NCI-H2081 (cell line): ENCODE measurements at places on chromosomes 5 and 9.

DNA sequence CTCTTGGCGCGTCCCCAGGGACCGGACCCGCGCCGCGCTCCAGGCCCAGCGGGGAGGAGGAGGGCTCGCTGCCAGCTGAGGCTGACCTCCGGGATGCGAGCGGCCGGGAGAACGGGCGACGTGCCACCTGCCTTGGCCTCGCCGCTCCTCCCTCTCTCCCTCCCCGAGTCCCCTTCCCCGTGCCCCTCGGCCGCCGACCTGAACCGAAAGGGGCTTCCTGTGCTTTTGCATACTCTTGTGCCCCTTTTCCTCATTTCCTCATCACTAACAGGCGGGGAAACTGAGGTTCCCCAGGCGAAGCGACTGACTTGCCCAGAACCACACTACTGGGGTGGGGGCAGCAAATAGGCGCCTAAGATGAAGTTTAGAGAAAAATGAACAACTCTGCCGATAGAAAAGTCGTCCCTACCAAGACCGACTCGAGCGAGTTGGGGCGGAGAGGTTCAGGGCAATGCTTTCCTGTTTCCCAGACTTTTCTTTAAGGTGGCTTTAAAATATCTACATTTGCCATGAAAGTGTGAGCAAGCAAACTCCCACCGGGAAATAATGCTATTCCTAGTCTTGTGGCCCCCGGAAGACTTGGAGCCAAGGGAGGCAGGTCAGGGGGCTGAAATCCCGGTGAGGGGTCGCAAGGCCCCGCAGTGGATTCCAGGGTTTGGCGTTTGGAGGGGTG lies 580 bp upstream of the DUSP1 start:
- DNase-seq, result peak; percentile 39

- no peak for DNase-seq
Measured at GRCh38 chr9:22050924-22051323, 41.8 kb upstream of the CDKN2B start.

DNA sequence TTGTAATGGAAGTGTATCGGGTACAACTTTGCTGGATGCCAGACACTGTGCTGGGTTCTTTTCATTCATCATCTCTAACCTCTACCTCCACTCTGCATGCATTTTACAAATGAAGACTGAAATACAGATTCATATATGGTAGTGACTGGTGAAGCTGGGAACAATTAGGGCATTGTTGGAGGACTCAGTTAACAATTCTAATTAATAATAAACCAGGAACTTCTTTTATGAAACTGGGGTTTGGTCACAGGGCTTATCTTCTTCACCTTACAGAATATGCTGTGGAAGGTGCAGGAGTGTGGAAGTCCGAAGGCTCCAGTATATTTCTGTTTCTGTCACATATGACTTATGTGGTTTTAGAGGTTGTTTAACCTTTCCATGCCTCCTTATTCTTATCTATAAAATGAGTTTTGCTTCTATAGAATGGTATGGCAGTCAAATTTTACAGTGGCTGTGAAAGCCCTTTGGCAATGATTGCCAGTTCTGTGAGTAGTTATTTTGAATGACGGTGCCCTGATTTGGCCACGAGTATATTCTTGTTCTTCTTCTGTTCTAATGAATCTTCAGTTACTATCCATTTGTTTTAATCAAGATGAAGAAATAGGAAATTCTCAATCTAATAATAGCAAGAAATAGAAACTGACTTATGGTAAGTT lies 284.7 kb downstream of the GABRB2 start:
- no peak for DNase-seq

- DNase-seq, result no peak
Measured at GRCh38 chr5:54689411-54690251, 172.1 kb downstream of the SNX18 start.

GRCh38 chr5:117103703-117104102 lies 529.1 kb upstream of the SEMA6A start:
- DNase-seq, result peak; percentile 13

- no peak for DNase-seq
Measured at GRCh38 chr9:77901771-77902170, 129.8 kb downstream of the GNAQ start.

DNA sequence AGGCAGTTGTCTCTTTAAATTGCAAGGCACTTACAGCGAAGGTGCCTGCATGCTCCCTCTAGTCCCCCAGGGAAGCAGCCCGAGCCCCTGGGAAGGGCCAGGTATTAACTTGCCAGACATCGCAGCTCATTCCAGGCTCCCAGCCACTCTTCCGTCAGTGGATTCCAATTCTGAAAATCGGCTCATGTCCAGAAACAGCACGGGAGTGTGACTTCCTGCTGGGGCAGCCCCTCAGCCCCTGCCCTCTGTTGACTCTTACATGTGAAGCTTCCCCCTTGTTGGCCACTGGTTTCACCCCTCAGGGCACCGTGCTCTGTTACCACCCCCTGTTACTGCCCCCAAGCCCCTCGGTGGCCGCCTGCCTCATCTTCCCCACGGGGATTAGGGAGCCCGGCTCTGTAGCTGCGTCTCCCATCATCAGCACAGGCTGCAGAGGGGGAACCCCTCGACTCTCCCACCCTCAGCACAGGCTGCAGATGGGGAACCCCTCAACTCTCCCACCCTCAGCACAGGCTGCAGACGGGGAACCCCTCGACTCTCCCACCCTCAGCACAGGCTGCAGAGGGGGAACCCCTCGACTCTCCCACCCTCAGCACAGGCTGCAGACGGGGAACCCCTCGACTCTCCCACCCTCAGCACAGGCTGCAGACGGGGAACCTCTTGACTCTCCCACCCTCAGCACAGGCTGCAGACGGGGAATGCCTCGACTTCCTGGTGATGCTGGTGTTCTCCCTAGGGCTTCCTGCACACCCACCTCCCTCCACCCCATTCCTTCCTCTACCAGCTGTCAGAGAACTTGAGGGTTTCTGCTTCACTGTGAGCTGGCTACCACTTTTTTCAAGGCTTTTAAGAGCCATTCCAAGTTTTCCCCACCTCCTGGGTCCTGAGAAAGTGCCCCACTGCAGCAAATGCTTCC lies 11.1 kb upstream of the CACNA1B start:
- no peak for DNase-seq
